ENCODE measurements at places on chromosomes 1 and 21.

DNA sequence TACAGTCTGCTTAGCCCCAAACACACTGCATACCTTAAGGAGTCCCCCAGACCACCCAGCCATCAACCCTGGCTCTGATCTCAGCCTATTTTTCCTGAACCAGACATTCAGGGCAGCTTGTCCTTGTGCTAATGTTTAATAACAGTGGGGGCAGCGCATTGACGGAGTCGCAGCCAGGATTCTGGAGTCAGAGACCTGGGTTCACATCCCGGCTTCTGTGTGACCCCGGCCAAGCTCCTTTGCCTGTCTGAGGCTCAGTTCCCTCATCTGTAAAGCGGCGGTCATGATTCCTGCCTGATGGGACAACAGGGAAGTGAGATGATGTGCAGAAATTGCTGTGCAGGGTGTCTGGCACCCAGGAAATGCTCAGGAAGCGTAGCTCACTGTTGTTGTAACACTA is 63.1 kb downstream of the MATN1 start:
- DNase-seq: no peak

GRCh38 chr21:31786164-31786920 is 54.4 kb upstream of the SCAF4 start:
- no peak for DNase-seq

- DNase-seq: no peak
Observed at GRCh38 chr1:116882866-116883265, 26.9 kb upstream of the PTGFRN start.

DNA sequence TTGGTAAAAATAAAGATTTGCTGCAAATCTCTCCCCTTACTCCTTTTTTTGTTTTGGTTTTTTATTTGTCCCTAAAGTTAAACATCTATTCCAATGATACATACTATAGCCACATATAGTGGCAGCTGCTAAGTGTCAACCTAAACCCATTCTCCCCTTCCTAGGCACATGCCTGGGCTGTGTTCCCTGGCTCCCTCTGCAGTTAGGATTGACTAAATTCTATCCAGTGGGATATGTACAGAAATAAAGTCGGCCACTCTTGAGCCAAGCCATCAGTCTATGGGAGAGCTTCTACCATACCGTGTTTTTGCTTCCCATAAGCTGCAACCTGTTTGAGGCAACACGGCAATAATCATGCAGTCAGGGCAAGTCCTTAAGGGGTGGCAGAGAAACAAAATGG is 23.6 kb downstream of the MCOLN3 start:
- DNase-seq: no peak

GRCh38 chr1:36091698-36092097 is 3.0 kb downstream of the ADPRS start:
- DNase-seq: no peak

DNA sequence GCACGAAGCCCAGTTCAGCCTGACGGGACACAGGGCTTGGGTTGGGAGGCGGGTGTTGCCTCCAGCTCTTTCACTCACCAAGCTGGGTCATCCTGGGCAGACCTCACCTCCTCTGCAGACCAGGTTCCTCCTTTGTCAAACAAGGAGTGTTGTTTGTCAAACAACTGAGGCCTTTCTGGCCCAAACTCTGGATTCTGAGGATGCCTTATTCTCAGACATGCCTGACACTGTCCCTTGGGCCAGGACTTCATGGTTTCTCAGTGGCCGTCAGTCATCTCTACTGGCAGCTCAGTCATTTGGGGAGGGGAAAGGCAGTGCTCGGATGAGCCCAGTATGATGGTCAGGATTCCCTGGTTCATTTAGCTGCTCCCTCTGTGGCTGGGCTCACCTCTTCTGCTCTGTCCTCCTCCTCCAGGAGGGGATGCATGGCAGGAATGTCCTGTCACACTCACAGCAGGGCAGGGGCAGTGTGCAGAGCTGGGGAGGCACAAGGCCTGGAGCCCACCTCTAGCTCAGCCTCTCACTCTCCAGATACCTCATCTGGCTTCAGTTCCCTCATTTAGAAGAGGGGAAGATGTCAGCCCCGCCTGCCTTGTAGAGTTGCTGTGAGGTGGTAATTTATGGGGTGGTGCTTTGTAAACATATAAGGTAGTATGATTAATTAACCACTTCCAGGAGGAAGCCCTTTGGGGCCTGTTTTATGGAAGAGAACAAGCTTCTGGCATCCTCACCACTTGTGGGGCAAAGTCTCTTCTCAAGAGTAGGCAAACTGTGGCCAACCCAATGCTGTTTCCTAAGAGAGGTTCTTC is 20.6 kb downstream of the SLC2A1 start:
- no peak for DNase-seq

DNA sequence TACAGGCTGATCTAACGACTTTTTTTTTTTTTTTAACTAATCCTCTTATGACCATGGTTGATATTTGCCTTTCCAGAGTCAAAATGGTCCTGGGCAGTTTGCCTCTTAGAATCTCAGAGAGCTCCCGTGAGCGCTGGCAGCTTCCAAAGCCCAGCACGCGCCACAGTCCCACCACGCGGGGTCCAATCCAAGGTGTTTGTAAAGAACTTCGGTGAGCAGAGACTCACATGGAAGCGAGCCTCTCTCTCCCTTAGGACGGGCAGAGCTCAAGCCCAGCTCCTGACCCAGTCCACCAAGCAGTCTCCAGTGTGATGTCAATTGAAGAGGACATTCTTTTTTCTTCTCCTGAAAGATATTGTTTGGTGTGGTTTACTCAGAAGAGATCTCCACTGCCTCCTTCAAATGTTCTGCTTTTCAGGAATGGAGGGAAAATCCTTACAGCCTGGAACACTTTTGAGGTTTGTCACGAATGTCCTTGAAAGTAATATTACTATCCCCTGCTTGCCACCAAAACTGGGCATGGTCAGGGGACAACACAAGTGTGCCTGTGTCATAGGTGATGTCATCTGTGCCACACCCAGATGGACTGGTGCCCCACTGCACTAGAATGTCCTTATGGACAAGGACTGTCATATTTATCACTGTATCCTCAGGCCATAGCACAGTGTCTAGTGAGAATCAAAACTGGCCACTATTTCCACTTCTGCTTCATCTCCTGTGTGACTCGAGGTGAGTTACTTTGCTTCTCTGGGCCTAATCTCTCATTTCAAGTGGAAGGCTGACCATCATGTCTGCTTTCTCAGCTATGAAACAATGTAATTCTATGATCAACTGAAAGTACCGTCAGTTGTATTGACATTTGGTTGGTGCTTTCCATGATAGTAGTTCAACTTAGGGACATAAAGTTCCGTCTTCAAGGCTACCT is 97.4 kb upstream of the EDEM3 start:
- no peak for DNase-seq

DNA sequence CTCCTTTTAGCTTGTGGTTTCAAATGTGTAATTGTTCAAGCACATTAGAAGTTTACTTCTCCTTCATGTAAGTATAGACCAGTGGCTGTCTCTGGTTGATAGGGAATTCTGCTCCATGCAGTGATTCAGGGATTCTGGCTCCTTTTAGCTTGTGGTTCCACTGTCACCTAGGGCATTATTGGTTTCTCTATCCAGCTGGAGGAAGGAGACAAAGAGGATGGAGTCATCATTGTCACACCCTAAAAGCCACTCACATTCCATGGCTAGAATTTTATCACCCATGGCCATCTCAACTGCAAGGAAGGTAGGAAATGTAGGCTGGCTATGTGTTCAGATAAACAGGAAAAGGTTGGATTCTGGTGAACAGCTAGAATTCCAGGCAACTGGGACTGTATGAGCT is 131.2 kb downstream of the URB2 start:
- no peak for DNase-seq

- no peak for DNase-seq
Observed at GRCh38 chr1:203026031-203026665, at the start of gene PPFIA4. PPFIA4 (plus strand) TSS chr1:203026491; CDS start chr1:203039009, 12,518 bp downstream.

DNA sequence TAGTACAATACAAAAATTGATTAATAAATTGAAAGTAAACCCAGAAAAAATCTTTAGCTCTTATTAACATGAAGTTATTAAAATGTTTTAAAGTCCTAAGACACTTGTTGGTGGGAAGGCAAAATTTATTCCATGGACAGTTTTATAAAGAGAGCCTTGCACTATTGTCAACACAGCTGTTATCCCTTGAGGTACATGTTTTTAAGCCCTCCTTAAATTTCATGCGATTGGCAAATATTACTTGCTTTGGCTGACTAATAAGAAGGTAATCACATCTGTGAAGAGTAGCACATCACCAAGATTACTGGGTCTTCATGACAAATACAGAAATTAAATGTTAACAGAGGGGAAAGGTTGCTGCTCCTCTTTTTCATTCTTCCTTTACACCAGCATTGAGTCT is 611.1 kb downstream of the BRINP3 start:
- DNase-seq: no peak

DNA sequence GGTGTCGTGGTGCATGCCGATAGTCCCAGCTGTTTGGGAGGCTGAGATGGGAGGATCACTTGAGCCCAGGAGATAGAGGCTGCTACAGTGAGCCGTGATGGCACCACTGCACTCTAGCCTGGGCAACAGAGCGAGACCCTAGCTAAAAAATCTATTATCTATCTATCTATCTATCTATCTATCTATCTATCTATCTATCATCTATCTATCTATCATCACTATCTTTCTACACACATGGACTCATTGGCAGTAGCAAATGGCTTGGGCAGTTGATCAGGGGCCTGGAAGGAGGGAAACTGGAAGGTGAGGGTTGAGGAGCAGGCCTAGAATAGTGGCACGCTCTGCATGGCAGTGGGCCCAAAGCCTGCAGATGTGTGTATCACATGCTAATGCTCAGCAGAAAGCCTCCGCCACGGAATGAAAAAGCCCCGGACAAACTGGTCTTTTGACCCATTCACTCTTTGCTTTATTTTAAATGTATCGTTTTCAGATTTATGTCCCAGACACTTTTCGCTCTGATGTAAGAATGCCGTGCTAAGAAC is 7.3 kb upstream of the HUNK start:
- no peak for DNase-seq

DNA sequence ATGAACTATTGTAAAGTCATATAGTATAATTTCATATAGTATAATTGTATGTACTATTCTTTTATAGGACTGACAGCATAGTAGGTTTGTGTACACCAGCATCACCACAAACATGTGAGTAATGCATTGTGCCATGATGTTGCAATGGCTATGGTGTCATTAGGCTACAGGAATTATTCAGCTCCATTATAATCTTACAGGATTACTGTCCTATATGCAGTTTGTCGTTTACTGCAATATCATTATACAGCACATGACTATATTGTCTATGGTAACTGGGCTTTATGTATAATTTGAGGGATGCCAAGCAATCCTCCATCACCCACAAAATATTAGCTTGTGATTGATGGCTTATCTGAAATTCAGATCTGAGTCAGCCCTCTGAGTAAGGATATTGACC is 54.2 kb upstream of the PBX1 start:
- no peak for DNase-seq

DNA sequence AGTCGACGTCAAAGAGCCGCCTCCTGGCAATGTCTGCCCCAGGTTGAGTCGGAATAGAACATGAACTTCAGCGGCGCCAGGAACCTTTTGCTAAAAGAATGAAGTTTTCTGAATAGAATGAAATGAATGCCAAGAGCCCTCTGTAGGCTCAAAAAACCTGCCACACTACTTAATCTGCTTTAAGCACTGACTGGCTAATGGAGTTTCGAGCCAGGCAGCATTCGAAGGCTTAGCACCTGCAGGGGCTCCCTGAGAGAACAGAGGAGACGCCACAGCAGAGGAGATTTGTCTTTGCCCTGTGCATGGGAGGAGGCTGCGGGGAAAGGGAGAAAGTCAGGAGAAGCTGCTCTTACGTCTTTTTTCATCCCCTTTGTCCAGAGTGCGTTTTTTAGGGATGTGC is 641.7 kb downstream of the AJAP1 start:
- DNase-seq: no peak

DNA sequence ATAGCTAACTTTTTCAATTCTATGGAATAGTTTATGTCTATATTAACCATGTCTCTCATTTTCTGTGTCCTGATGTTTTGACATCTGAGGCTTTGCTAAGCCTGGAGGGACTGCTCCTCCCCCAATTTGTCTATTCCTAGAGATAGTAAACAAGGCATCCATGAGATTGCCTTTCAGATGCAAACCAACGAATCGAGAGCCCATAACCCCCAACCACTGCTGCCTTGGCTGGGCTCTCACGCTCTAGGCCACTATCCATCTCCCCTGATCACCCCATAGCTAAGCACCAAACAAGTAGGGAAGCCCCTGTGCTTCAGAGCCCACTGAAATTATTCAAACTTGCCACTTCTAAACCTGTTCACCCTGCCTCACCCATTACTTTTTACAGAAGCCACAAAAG is 437.7 kb downstream of the SETD4 start:
- DNase-seq: no peak

- no peak for DNase-seq
Observed at GRCh38 chr1:239858057-239858456, 233.6 kb upstream of the FMN2 start.

GRCh38 chr1:154237880-154238506 is 17.2 kb downstream of the UBAP2L start:
- DNase-seq: no peak

DNA sequence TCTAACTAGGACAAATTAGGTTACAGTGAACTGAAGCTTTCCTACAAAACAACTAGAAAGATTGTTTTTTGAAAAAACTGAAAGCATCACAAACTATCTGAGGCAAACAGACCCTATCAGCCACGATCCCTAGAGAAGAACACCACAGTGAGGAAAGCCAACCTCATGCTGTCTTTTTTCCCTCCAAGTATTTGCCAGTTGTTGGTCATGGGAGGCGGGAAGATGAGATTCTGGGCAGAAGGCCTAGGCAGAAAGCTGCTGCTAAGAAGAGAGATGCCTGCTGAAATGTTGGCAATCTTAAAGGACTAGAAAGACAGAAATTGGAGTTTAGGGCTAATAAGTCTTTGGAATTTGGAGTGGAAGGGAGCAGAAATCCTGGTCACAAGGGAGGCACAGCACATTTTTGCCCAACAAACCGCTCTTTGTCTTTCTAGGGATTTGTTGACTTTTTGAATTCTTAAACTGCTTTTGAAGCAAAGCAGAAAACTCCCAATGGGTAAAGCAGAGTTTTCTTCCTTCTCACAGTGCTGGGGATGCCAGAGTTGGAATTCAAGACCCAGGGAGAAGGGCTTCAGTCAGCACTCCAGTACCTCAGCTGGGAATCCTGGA is 83.9 kb downstream of the MT1HL1 start:
- DNase-seq: no peak

- no peak for DNase-seq
Observed at GRCh38 chr1:85603086-85603880, 22.7 kb downstream of the CCN1 start.

- DNase-seq: no peak
Observed at GRCh38 chr1:89922911-89923310, 72.0 kb upstream of the ZNF326 start.
